ENCODE measurements at places on chromosomes 4 and X. TPM values are rescaled to one million over a fixed set of nuclear protein-coding genes. Genes with fewer than 3 reads are reported as not detected.

DNA sequence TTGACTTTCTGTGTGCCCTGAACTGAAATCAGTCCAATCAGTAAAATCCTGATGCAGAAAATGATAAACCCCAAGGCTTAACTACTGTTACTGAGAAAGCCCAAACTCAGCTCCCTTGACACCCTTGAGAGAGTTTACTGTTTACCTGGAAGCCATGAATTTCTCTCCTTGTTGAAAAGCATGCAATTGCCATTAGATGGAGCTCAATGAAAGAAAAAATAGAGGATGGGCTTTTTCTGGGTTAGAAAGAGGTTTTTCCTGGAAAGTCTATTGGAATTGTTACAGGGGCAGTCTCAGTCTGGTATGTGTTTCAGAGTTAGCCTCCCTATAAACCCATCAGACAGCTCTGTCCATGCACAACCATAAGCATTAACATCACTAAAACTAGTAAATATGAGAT lies 66.4 kb upstream of the C4orf54 start:
- no peak for DNase-seq

DNA sequence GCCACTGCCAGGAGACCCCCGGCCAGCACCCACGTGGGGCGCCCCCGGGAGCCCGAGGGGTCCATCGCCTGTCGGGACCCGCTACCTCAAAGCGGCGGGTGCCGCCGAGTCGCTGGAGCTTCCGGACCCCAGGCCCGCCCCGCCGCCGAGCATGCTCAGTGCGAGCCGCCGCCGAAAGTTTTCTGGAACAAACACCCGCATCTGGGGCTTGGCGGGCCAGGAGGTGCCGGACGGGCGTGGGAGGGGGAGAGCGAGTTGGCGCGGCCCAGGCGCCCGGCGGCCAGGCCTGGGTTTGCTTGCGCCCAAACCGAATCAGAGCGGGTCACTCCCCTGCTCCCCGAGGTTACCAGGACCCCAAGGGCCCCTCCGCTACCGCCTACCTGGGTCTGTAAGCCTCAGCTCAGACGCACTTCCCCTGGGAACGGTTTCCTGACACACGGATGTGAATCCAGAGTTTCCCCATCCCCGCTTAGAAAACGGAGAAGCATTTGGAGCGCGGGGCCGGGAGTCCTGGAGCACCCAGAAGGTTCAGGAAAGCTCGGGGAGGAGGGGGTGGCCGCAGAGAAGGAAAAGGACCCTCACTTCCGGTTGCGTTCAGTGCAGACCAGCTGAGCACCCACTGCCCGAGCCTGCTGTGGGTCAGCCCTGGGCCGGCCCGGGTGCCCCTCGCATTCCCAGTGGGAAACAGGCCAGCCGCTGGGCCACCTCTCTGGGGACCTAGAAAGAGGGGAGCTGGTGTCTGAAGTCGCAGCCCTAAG lies at the start of gene EVC2:
Gene EVC2 (minus strand): TSS at position 111 of the 758 bp plus-strand sequence. CDS start 46 bp downstream, at position 65.
- DNase-seq = peak; percentile 69

- no peak for DNase-seq
Observed at GRCh38 chrX:118047446-118048186, 69.0 kb downstream of the KLHL13 start.

- no peak for DNase-seq
Observed at GRCh38 chrX:12967711-12968465, 7.0 kb upstream of the TMSB4X start.

- peak; percentile 52 for DNase-seq
Observed at GRCh38 chr4:79575709-79576428, 167.8 kb upstream of the GK2 start.

WAS gene
- polyA plus RNA-seq = 3.2 TPM

GRCh38 chr4:119211867-119212233 lies 663 bp upstream of the USP53 start:
- no peak for DNase-seq

DNA sequence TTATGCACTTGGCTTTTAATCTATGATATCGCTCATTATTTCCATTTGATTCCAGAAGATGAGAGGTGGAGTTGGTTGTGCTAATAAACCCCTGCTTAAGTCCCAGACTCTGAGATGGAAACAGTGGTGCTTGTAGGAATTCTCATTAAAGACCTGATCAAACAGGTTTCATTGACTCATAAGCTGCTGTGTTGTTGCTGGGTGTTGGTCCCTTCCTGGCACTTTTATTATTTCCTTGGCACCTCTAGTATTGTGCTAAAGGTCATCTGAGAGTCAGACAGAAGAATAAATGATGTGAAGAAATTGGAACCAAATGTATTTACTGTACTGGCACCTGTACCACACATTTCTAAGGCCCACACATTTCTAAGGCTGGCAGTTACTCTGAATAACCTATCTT lies 544.7 kb upstream of the NR3C2 start:
- DNase-seq = no peak

GPR50 gene
- not detected for polyA plus RNA-seq

DNA sequence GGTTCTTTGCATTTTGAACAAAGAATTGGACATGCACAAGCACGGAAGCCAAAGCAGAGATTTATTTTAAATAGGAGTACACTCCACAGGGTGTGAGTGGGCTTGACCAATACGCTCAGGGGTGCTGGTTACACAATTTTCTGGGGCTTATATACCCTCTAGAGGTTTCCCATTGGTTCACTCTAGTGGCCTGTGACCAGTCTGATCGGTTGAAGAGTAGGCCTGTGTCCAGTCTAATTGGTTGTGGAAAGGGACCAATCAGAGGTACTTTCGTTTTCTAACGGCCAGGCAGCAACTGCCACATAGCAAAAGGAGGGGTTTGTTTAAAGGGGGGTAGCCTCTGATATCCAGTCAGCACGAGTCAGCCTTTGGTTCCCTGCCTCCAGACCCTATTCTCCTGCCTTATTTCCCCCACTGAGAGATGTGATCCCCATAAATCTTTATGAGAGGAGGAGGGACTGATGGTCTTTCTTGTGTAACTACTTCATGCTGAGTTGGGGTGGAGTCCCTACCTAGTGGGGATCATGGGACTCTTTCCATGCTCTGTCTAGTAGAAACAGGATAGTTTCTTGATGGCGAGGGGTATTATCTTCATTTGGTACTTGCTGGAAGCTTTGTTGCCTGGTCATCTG lies 11.3 kb upstream of the AREG start:
- no peak for DNase-seq

CORIN gene
- polyA plus RNA-seq = not detected
